ENCODE measurements at places on chromosomes 7 and 10.

- DNase-seq = no peak
These were observed 36.1 kb downstream of the NET1 start for GRCh38 chr10:5448333-5449001.

GRCh38 chr7:142485617-142486226 lies 227.9 kb upstream of the PRSS58 start:
- DNase-seq = peak; percentile 47

DNA sequence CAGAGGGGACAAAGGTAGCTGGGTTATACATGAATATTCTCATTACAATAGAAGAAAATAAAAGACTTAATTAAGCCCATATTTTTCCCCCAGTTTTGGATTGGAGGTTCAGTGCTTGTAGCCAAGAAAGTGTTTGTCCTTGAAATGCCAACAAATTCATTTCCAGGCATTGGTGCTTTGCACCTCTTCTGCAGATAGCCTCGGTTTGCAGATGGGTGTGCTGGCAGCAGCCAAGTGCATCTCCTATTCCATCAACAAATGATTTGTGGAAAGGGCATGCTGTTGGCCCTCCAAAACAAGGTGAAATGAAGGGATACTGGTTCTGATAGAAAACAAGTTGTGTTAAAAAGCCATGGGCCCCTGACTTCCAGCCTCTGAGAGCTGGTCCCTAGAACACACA lies 187.3 kb downstream of the DPY19L1 start:
- DNase-seq = no peak

DNA sequence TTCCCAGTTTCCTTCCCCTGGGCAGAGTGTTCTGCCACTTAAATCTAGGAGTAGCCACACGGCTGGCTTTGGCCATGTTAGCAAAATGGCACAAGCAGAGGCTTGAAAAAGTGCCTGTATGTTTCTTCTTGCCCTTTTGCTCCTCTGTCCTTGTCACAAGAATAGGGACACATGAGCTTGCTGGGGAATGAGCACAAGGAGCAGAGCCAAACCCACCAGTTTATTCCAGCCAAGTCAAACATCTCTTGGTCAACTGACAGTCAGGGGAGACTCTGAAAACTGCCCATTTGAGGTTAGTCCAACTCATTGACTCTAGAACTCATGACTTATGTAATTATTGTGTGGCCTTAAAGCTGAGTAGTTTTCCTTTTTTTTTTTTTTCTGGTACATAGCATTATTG lies 739.7 kb upstream of the FZD8 start:
- no peak for DNase-seq

DNA sequence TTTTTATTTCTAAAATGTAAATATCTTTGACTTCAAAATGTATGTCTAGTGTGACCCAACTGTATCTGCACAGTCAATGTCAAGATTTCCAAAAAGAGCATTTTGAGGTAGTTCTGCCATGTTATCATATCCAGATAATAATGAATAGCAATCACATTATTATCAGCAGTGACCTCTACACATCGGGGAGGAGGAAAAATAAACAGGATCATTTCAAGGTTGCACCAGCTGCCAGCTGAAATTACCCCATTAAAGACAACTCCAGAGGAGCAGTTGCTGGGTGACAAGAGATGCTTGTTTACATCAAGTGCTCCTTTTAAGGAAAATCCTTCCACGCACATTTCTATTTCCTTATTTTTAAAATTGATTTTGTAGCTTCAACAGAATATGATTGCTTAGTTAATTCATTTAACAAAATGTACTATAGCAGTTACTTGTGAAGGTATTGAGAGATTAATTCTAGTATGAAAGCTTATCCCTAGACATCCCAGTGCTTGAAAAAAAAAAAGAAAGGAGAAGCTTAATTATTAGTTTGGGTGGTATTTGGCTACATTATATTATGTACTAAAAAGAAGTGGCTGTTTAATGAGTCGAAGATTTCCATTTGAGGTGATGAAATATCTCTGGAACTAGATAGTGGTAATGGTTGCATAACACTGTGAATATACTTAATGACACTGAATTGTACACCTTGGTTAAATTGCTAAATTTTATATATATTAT lies 19.3 kb upstream of the SLC35G1 start:
- DNase-seq = no peak

All from WERI-Rb-1 (cell line).